ENCODE measurements at places on chromosomes 5 and 9.

DNA sequence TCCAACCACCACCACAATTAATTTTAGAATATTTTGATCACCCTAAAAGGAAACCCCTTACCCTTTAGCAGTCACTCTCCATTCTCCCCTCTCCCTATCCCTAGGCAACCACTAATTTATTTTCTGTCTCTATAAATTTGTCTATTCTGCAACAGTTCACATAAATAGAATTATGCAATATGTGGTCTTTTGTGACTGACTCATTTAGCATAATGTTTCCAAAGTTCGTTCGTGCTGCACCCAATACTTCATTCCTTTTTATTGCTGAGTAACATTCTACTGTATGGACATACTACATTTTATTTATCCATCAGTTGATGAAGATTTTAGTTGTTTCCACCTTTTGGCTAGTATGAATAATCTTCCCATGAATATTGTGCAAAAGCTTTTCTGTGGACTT, 18.2 kb upstream of the CDC20B start:
- DNase-seq = no peak

- no peak for DNase-seq
Measured at GRCh38 chr9:113616621-113617496, 153.3 kb downstream of the RGS3 start.

DNA sequence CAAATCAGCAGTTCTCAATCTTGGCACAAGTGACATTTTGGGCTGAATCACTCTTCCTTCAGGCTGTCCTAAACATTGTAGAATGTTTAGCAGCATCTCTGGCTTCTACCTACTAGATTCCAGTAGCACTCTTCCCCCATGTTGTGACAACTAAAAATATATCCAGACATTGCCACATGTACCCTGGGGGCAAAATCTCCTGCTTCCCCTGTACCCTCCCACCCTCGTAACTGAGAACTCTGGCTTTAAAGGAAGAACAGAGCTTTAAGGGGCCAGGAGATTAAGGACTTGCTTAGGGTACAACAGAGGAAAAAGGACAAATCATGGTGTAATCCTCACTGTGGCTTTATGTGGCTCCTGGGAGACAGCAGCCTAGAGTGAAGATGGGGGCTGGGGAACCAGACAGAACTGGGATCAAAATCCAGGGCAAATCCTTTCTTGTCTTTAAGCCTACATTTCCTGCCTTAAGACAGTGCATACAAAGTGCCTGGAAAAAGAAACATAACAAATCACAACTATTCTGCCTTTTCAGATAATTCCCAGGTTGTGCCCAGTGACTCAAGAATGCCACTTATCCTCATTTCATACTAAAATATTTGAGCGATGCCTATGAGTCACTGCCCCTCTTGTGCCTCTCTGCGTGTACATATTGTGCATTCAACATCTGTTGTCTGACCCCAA, 109.3 kb downstream of the DAPK1 start:
- DNase-seq = no peak

DNA sequence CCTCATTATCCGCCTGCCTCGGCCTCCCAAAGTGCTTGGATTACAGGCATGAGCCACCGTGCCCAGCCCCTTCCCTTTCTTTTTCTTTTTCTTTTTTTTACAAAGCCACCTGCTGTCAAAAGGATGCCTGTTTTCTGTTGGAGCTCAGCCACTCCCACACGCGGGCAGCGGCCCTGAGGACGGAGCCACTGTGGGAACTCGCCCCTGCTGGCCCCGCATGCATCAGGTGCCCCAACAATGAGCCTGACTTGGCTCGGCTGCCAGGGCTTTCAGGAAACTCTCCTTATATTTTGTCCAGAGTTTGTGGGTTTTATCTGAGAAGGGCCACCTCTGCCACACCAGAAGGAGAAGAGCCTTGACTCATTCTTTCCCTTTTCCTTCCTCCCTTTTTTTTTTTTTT, 37.1 kb upstream of the LRRC14B start:
- DNase-seq = no peak

- DNase-seq = no peak
Measured at GRCh38 chr5:14824499-14824898, 47.1 kb downstream of the ANKH start.

- DNase-seq = no peak
Measured at GRCh38 chr9:17614903-17615302, 36.0 kb downstream of the SH3GL2 start.

DNA sequence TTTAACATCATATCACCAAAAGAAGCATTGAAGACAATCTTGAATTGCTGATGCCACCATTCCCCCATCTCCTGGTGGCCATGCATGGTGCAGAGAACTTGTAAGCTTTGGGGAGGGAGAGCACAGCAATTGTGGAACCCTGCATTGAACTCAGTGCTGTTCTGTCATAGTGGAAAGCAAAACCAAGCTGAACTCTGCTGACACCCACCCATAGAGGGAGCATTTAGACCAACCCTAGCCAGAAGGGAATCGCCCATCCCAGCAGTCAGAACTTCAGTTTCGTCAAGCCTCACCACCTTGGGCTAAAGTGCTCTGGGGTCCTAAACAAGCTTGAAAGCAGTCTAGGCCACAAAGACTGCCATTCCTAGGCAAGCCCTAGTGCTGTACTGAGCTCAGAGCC, 37.4 kb upstream of the RUSC2 start:
- DNase-seq = no peak

- no peak for DNase-seq
Measured at GRCh38 chr5:67214036-67214435, 17.4 kb upstream of the CD180 start.

DNA sequence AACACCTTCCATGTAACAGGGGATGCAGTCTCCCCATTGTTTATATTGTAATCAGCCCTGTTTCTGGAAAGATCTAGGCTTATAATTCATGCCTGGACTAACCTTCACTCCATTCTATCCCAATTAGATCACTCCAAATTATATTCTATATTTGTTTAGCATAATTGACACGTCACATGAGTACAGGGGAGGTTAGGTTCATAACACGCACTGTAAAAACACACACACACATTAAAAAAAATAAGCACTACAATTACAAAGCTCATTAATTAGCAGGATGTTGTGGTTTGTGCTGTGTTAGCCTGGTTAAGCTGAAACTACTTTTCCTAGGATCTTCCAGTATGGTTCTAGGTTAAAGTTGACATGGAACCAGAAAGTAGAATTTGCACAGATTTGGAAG, 126.0 kb downstream of the MLLT3 start:
- DNase-seq = no peak

DNA sequence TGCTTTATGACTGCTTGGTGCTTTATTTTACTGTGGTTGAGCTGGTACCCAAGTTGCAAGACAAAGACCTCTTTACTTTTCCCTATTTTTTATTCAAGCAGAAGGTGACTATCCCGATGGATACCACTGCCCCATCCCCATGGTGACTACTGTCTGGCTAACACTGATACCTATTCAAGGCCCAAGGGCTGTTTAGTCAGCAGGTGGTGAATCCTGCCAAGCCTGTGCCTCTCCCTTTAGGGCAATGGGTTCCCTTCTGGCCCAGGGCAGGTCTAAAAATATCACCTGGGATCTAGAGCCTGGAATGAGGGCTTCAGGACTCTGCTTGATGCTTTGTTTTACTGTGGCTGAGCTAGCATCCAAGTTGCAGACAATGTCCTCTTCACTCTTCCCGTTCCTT, 510.0 kb upstream of the GRAMD2B start:
- no peak for DNase-seq

GRCh38 chr9:19630760-19631159, 158.1 kb downstream of the SLC24A2 start:
- DNase-seq = no peak

- no peak for DNase-seq
Measured at GRCh38 chr9:27460226-27461023, 63.7 kb upstream of the IFNK start.

DNA sequence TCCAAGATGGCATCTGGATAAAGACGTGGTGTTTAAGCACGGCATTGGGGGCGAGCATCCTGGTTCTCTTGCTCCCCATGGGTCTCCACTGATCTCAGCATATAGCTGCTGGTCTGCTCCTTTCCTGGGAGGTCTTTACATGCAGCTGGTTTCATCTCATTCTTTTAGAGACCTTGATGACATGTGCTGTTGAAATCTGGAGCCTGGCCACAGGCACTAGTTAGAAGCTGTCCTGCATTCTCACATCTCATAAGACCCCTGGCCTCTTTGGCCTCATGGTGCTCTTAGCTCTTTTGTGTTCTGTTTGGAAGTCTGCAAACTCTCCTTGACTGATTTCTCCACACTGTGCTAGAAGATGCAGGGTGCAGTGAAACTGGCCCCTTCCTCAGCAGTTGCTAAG, 113.0 kb downstream of the SMARCA2 start:
- no peak for DNase-seq

- no peak for DNase-seq
Measured at GRCh38 chr5:133700251-133700650, 87.9 kb upstream of the FSTL4 start.

GRCh38 chr9:113787871-113788270, 88.2 kb upstream of the ZNF618 start:
- no peak for DNase-seq

- no peak for DNase-seq
Measured at GRCh38 chr9:133991964-133992779, at the start of gene VAV2. TSS of gene VAV2 (minus strand) at chr9:133992324. CDS start at chr9:133992278, 46 bp downstream.

DNA sequence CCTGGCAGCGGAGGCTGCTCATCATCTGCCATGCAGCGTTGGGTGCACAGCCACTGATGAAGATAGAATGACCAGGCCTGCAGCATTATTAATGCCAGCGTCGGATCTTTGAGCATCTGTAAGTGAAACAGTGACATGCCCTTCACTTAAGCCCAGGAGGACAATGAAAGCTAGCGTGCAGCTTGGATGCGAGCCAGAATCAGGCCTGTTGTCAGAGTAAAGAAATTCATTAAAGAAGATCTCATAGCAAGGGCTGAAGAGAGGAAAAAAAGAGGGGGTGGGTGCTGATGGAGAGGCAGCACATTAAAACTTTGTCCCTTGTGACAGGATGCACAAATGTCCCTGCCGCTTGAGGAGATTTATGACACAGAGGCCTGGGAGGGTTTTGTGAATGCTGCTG, 186.1 kb upstream of the MAST4 start:
- no peak for DNase-seq

- DNase-seq = no peak
Measured at GRCh38 chr9:121609822-121610637, 41.4 kb upstream of the DAB2IP start.

All from smooth muscle cell of the brain vasculature (primary cell).